IMR-90 (cell line): ENCODE measurements at places on chromosomes 11 and 22. TPM values are rescaled to one million over a fixed set of nuclear protein-coding genes. Genes with fewer than 3 reads are reported as not detected.

- H3K27me3 ChIP-seq: no peaks in the 10 kb centered on the region
- DNase-seq: peak; percentile 75
- peak overlapping the region; percentile 13; the same call in 1 of the 2 replicates for H3K27ac ChIP-seq
- peaks cover 48% of the 10 kb centered on the region for H3K4me1 ChIP-seq
- peaks cover 12% of the 10 kb centered on the region; the same call in 1 of the 2 replicates for H3K36me3 ChIP-seq
Measured at GRCh38 chr22:37636186-37636948, 3.1 kb upstream of the SH3BP1 start.

DNA sequence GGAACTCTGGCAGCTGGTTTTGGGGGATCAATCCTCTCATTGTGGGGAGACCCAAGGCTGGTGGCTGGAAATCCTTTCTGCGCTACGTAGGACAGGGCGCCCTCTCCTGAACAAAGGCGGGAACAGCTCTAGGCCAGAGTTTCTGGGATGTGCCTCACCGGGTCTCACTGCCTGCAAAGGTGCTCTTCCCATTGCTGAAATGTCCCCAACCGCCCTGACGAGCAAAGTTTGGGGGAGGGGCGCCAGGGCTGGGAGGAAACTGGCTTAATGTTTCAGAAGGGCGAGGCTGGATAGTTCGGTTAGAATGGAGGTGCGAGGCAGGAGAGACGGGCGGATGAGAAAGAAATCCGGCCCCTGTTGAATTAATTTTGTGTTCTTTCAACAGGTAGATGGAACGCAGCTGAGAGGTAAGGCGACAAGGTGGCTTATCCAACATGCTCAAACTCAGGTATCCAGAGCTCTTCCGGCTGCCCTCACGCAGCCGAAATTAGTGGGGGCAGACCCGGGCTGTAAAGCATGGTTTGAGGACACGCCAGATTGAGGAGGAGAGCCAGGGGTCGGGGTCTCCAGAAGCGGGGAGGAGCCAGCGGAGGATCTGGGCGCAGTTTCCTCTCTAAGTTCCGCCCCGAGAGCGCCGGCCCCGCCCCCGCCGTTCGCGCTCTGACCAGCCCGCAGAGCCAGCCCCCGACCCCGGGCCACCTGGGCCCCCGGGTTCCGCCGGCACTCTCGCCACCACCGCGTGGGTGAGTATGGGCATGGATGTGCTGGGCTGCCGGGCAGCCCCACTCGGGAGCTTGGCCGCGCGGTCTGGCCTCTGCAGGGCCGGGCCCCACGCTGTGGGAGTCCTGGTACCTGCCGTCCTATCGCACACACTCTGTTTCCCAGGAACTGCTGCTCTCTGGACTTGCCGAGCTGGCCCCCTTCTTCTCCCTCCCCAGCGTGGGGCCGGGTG is at the start of gene PGAP2:
Gene PGAP2, plus strand, starts transcription at position 652 of the 952 bp plus-strand sequence. CDS start 2,700 bp downstream, outside the sequence.
- peak within 1 kb of the TSS; percentile 39 for H3K27ac ChIP-seq
- no peaks in the 10 kb centered on the region for H3K4me1 ChIP-seq
- DNase-seq: peak; percentile 35
- H3K27me3 ChIP-seq: no peaks in the 10 kb centered on the region
- no peaks in the 10 kb centered on the region for H3K36me3 ChIP-seq

GRCh38 chr11:92296138-92296515 is 71.5 kb downstream of the FAT3 start:
- no peak overlapping the region for H3K4me3 ChIP-seq
- H3K27ac ChIP-seq: no peak overlapping the region
- peaks cover 2% of the 10 kb centered on the region for H3K4me1 ChIP-seq
- H3K27me3 ChIP-seq: no peaks in the 10 kb centered on the region
- DNase-seq: peak; percentile 45
- no peaks in the 10 kb centered on the region for H3K36me3 ChIP-seq

DNA sequence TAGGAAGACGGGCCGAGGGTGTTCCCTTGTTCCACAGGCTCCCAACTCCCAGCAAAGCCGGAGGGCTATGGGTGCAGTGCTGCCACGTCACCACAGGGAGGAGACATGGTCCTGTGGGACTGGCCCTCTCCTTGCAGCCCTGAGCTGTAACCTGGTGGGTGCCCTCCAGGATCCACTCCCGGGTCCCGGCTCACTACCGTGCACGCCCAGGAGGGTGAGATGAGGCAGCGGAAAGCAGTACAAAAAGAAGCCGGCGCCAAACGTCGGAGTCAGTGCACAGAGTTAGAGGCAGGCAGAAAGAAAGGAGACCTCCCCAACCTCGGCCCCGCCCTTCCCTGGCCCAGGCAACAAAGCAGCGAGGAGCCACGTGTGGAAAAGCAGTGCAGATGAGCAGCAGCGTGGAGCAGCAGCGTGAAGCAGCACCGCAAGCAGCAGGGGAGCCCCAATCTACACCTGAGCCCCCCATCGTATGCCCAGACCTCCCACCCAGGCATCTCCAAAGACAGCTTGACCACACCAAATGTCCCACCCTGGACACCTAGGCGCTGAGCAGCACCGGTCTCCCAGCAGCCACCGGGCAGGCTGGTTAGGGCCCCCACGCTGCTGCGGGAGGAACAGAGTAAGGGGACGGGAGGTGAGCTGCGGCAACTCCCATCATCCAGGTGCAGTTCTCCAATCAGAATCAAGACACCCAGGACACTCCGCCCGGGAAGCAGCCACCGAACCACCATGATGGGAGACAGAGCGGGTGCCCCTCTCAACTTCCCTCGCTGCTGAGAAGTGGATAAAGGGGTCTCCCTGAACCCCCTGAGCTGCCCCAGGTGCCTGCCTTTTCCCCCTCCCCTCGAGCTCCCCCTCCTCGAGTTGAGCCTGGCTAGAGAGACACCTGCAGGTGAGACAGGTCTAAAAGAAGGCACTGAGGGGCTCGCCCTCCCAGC is 28.8 kb downstream of the IGSF9B start:
- H3K36me3 ChIP-seq: no peaks in the 10 kb centered on the region
- H3K27ac ChIP-seq: no peak overlapping the region
- H3K27me3 ChIP-seq: no peaks in the 10 kb centered on the region
- no peaks in the 10 kb centered on the region for H3K4me1 ChIP-seq
- no peak overlapping the region for H3K4me3 ChIP-seq

- H3K4me3 ChIP-seq: no peak overlapping the region
- no peak overlapping the region for H3K27ac ChIP-seq
- H3K4me1 ChIP-seq: peaks cover 36% of the 10 kb centered on the region
- peaks cover 26% of the 10 kb centered on the region for H3K36me3 ChIP-seq
- H3K27me3 ChIP-seq: no peaks in the 10 kb centered on the region
Measured at GRCh38 chr11:67364783-67365722, 8.3 kb downstream of the CLCF1 start.

DNA sequence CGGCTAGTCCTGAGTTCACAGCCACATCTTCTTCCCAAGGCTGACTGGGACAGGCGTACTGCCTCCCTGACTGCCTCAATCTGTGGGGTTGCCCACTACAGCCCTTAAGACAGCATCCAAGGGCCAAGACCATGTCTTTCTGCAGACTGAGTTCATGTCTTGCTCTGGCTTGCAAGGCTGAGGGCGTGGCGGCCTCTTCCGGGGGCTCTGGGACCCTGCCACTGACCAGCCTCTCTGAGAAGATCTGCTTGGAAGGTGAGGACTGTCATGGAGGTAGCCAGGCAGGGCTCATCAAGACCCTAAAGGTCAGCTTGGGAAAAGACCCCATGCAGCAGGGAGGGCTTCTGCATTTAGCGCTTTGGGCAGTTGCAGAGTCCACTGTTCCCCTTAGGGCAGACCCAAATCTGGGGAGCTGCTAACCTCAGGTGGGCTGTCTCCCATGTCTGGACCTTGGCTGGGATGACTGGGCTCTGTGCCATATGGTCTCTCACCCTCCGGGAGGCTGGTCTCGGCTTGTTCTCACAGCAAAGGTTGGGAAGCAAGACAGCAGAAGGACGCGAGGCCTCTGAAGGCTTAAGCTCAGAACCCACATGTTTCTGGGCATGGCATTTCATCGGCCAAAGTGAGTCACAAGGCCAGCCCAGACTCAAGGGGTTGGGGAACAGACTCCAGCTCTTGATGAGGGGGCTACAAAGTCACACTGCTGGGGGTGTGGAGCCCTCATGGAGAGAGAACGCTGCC is 109.1 kb upstream of the LMO1 start:
- no peak overlapping the region for H3K4me3 ChIP-seq
- no peak overlapping the region for H3K27ac ChIP-seq

GRCh38 chr11:57054817-57055216 is 66.1 kb downstream of the OR5AK2 start:
- no peaks in the 10 kb centered on the region for H3K4me1 ChIP-seq
- H3K36me3 ChIP-seq: no peaks in the 10 kb centered on the region
- H3K4me3 ChIP-seq: no peak overlapping the region
- no peaks in the 10 kb centered on the region for H3K27me3 ChIP-seq
- no peak overlapping the region for H3K27ac ChIP-seq

DNA sequence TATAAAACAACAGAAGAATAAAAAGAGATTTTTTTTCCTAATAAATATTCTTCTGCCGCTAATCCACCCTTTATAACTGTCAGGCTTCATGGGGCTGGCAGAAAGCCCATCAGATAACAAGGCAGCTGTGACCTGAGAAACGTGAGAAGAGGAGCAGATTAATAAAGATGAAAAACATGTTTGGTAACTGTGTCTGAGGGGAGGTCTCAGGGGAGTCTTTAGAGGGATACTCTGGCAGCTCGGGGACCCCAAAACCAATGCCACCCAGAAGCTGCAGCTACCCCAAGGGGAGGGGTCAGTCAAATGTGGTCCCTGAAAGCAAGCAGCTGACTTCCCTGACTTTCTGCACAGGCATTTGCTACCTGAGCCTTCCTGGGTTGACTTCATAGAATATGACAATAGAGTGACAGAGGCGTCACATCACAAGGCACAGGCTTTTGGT is 48.4 kb upstream of the POU2AF1 start:
- H3K27me3 ChIP-seq: peaks cover 16% of the 10 kb centered on the region
- H3K4me1 ChIP-seq: no peaks in the 10 kb centered on the region
- H3K36me3 ChIP-seq: no peaks in the 10 kb centered on the region
- no peak overlapping the region for H3K4me3 ChIP-seq
- no peak overlapping the region for H3K27ac ChIP-seq

GRCh38 chr11:94201004-94201465 is 72.4 kb downstream of the PANX1 start:
- H3K4me1 ChIP-seq: peaks cover 17% of the 10 kb centered on the region
- no peak overlapping the region for H3K4me3 ChIP-seq
- peak; percentile 94 for DNase-seq
- H3K27me3 ChIP-seq: no peaks in the 10 kb centered on the region
- peak overlapping the region; percentile 76; the same call in 1 of the 2 replicates for H3K27ac ChIP-seq
- H3K36me3 ChIP-seq: no peaks in the 10 kb centered on the region

GRCh38 chr22:46465345-46465720 is 72.1 kb downstream of the CELSR1 start:
- DNase-seq: no peak
- no peaks in the 10 kb centered on the region for H3K4me1 ChIP-seq
- no peak overlapping the region for H3K4me3 ChIP-seq

- DNase-seq: peak; percentile 99
- H3K4me3 ChIP-seq: peak overlapping the region; percentile 5; the same call in 1 of the 2 replicates
- peaks cover 16% of the 10 kb centered on the region for H3K4me1 ChIP-seq
Measured at GRCh38 chr11:126917531-126918204, 82.9 kb downstream of the KIRREL3 start.

DNA sequence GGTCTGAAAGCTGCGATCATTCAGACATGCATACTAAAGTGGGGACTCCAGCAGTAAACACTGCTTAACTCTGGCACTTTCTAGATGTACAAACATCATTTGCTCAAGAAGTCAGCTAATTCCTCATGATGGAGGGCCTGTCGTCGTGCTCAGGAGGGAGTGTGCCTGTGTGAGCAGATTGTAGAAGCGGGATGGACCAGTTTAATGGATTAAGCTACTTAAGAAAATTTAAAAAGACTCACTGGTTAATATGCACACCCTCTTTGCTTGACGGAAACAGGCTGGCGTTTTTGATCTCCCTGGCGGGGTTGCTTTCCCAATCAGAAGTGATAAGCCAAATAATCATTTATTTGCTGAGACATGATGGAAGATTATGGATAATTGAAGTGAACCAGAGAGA is 79.0 kb downstream of the LDLRAD3 start:
- H3K27me3 ChIP-seq: no peaks in the 10 kb centered on the region
- H3K36me3 ChIP-seq: no peaks in the 10 kb centered on the region
- no peak overlapping the region for H3K4me3 ChIP-seq

DNA sequence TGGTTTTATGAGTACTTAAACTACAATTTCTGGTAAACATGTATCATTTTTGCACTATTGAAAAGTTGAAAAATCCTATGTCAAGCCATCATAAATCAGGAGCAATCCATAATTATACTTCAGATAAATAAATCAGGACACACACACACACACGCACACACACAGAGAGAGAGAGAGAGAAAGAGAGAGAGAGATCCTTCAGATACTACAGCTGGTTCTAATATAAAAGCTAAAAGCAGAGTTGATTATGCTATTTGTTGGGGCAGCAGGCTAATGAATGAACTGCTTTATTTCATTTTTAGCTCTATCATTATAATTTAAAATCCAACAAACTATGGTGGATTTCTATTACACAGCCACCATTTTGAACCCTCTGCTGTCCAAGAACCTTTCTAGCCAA is 322.4 kb upstream of the CCDC90B start:
- H3K27me3 ChIP-seq: no peaks in the 10 kb centered on the region
- DNase-seq: no peak
- H3K27ac ChIP-seq: no peak overlapping the region

- no peak overlapping the region for H3K4me3 ChIP-seq
- no peak for DNase-seq
- no peaks in the 10 kb centered on the region for H3K36me3 ChIP-seq
- no peak overlapping the region for H3K27ac ChIP-seq
- H3K27me3 ChIP-seq: peaks cover 13% of the 10 kb centered on the region; the same call in 1 of the 2 replicates
Measured at GRCh38 chr11:2300936-2301630, 635 bp downstream of the C11orf21 start.

DNA sequence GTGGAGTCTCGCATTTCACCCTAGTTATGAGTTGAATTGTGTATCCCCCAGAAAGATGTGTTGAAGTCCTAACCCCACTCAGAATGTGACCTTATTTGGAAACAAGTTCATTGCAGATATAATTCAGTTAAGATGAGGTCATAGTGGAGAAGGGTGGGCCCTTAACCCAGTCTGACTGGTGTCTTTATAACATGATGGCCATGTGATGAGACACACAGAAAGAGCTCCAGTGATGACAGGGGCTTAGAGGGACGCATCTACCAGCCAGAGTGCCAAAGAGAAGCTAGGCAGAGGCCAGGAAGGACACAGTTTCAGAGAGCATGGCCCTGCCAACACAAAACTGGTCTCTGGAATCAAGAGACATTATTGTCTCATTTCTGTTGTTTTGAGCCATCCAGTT is 50.3 kb downstream of the LARGE1 start:
- no peaks in the 10 kb centered on the region for H3K36me3 ChIP-seq
- peak; percentile 27 for DNase-seq
- H3K4me1 ChIP-seq: peaks cover 27% of the 10 kb centered on the region
- no peak overlapping the region for H3K4me3 ChIP-seq
- H3K27me3 ChIP-seq: no peaks in the 10 kb centered on the region

GRCh38 chr11:88475991-88476418 is 138.5 kb upstream of the CTSC start:
- no peak overlapping the region for H3K4me3 ChIP-seq
- peaks cover 10% of the 10 kb centered on the region for H3K4me1 ChIP-seq
- H3K27me3 ChIP-seq: no peaks in the 10 kb centered on the region
- H3K27ac ChIP-seq: peak overlapping the region; percentile 85

The OR5I1 gene
- total RNA-seq: not detected in 2 replicates

The MRPL23 gene
- total RNA-seq: 114 and 133 TPM in 2 replicates

The GLYAT gene
- not detected in 2 replicates for total RNA-seq

The OOSP2 gene
- total RNA-seq: not detected in 2 replicates

The PLAAT5 gene
- not detected in 2 replicates for total RNA-seq

The MS4A4E gene
- not detected in 2 replicates for total RNA-seq

The C11orf54 gene
- 16.0 and 21.4 TPM in 2 replicates for total RNA-seq

The OR8D4 gene
- not detected in 2 replicates for total RNA-seq

The IRAG1 gene
- total RNA-seq: 21.1 and 25.8 TPM in 2 replicates

The MGAT3 gene
- 0.28 and 0.36 TPM in 2 replicates for total RNA-seq

The THY1 gene
- total RNA-seq: 703 and 816 TPM in 2 replicates

The KCNC1 gene
- not detected in 2 replicates for total RNA-seq

The TPBGL gene
- total RNA-seq: not detected in 2 replicates

The CARNS1 gene
- under 0.01 TPM in 2 replicates for total RNA-seq
